ENCODE measurements at places on chromosomes 7 and 10.

GRCh38 chr10:14116021-14116420 is 214.7 kb downstream of the FRMD4A start:
- DNase-seq, result no peak

- DNase-seq, result no peak
These were observed 534.1 kb downstream of the SDK1 start for GRCh38 chr7:3835109-3835508.

DNA sequence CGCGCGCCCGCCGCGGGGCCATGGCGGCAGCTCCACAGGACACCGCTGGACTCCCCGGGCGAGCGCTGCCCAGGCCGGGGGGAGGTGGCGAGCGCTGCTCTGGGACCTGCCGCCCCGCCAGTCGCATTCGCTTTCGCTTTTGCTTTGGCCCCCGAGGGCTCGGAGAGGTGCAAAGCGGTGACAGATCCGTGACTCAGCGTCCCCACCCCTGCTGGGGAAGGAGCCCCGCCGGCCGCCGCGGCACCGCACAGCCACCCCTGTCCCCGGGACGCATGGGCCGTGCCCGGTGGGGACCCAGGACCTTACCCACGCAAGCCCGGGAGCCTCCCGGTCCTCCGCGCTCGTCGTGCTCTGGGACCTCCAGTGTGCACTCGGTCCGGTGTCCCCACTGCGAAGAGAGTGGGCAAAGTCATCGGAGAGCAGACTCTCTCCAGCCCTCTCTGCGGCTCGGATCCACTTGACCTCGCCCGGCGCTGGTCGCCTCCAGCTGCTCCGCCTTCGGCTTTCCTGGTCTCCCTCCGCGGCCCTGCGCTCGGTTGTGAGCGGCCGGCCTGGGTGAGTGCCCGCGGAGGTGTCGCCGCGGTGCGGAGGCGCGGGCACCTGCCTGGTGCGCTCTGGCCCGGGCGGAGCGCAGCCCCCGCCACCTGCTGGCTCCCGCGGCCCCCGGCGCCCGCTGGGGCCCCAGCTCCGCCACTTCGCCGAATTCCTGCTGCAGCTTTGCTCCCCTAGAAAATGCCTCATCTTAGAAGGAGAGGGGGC is at the start of gene IL15RA:
TSS of gene IL15RA (minus strand) at position 73 of the 759 bp plus-strand sequence. CDS start at position 22, 51 bp downstream.
- peak; percentile 28 for DNase-seq

- DNase-seq, result no peak
These were observed 71.3 kb downstream of the CHST15 start for GRCh38 chr10:124022066-124022465.

GRCh38 chr7:110621289-110621688 is 469.6 kb upstream of the LRRN3 start:
- DNase-seq, result no peak

DNA sequence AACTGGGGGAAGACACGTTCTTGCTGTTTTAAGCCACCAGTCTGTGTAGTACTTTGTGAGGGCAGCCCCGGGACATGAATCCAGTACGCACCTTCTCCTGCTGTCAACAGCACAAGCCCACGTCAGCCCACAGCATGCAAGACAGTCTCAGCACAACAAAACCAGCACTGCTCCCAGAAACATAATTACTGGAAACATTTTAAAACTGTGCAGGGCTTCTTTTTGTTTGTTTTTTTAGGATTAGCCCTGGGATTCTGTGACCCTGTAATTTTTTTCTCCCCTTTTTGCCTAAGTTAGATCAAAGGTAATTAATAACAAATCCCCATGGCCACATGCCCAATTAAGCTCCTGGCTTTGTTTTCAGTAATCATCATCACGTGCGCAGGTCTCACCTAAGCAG is 87.5 kb downstream of the VOPP1 start:
- no peak for DNase-seq

GRCh38 chr7:110975486-110975885 is 115.4 kb upstream of the LRRN3 start:
- DNase-seq, result no peak

- no peak for DNase-seq
These were observed 37.0 kb upstream of the LRRC17 start for GRCh38 chr7:102875700-102876295.

- DNase-seq, result no peak
These were observed 214.8 kb upstream of the TMEM229A start for GRCh38 chr7:124247691-124248090.

DNA sequence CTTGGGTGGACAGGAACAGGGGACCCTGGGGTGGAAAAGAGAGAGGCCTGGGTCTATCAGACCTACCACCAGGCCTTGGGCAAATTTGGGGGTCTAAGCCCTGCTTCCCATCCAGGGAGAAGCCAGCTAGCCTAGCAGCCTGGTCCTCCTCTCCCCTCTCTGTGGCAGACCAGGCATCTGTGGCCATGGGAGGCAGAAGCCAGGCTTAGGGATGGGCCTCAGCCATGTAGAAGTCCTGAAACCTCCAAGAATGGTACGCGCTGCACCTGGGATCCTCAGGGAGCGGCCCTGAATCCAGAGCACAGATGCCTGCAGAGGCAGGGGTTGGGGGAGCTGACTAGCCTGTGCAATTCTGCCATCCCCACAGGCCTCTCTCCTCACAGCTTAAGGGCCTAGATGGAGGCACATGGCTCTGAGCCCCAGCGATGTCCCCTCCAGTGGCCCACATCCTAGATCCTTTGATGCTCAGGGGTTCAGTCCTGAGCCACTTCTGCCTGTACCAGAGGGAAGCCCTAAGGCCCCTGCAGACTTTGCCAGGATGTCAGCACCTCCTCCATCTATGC is 21.2 kb downstream of the GRID1 start:
- no peak for DNase-seq

DNA sequence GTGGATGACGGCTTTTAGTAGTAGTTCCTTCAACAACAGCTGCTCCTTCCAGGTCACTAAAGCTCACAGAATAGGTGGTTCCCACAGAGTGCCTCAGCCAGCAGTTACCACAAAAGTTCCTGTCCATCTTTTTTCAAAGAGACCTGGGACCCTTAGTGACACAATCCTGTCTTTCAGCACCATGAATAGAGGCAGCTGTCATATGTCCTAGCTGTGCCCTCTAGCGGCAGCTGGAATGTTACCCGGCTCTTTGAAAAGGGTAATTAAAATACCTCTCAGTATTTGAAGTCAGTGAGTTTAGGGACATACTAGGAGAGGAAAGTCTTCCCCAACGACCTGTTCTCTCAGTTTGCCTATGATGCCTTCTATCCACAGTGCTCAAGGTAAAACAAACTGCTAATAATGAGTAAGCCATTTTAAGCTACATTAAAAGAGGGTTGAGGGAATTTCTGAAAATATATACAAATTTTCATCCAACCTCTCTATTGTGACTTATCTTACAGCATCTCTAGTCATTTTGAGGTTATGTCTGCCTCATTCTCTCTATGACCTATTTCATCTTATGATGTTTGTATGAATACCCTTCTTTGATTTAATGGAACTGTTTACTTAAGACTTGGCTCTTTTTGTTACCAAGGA is 290.8 kb downstream of the NXPH1 start:
- DNase-seq, result no peak

DNA sequence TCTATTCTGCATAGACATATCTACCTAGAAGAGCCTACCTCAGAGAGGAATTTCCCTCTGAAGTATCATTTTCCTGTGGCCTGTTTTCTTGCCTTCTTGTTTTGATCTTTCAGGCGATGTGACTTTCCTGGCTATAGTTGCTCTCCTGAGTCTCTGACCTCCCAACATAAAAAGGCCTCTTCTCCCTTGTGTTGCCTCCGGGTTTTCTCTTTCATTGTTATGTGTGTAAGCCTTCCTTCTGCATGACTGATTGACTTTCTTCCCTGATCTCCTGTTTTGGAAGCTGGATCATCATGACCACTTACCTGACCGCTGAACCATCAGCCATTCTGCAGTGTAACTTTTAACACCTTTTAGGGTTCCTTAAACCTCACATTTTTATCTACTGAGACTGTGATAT is 441.5 kb upstream of the ETV1 start:
- no peak for DNase-seq

GRCh38 chr7:1675036-1675671 is 5.1 kb downstream of the ELFN1 start:
- no peak for DNase-seq

DNA sequence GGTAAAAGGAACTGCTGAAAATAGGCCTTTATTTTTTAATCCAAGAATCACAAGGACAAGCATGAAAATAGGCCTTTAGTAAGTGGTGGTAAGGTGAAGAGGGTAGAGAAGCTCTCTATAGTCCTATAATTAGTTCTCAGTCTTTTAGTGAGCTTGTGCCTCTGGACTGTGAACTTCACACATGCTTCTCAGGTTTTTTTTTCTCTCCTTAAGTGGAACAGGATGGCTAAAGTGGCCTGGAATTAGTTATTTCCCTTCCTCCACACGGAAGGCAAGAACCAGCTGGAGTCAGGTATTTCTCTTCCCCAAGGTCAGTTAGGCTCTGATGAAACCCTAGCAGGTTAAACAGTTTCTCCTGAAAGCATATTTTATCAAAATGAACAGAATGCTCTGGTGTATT is 203.0 kb upstream of the MINDY3 start:
- no peak for DNase-seq

GRCh38 chr7:79806161-79806734 is 328.4 kb upstream of the GNAI1 start:
- no peak for DNase-seq

- no peak for DNase-seq
These were observed at the start of gene ASB15 for GRCh38 chr7:123601530-123601929. TSS of gene ASB15 (plus strand) at chr7:123601821. CDS start at chr7:123614503, 12,682 bp downstream.

DNA sequence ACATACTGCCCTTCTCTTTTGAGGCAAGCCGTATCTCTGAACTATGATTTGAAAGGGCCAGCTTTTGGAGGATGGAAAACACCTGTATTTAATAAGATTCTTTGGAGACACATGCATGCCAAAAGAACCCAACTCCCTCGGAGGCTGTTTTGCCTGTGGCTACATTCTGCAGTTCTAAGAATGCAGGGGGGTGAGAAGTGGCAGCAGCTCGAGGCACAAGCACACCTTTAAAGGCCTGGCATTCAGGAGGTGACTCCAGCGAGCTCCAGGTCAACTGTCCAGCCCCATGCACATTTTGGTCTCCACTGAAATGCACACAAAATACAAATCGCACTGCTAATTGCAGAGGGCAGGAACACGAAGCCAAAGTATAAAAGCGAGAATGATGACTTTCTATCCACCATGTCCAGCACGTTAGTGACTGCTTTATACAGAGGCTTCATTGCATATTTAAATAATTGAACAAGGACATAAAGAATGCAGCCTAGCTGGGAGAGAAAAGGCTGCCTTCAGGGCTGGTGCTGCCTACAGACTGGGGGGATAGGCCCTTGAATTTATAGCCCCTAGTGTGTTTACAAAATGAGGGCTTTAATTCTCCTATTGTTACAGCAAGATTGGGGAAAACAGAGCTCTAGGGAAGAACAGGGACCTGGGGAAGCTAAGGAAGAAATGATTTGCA is 359.3 kb downstream of the PLXNA4 start:
- no peak for DNase-seq

DNA sequence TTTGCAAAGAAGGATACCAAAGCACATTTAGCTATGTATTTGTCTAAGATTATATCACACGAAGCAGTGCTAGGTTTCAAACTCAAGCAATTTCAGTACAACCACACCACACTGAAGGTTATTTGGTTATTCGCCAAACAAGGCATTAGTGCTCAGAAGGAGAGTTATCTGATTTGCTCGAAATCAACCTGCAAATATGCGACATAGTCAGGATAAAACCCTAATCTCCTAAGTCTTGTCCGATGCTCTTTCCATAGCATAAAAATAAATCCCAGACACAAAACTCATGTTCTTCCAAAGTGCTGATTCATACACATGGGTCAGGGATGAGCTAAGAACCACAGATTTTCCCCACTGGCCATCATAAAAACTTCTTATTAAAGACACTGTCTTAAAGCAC is 1288.0 kb upstream of the SORCS1 start:
- DNase-seq, result no peak

DNA sequence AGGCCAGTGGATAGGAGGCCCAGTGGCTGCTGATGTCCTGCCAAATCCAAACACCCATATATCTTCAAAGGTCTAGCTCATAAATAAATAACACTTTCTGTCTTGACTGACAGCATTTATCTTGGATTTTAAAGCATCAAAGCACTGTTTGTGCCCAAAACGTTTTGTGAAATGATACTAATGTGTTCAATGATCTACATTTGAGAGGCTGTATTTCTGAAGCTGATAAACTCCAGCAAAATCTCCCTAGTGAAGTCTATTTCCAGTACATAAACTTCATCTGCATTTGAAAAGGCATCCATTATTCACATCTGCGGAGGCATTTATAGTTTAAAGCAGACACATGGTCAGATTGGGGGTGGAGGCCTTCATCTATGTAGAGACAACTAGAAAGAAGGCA is 276.3 kb downstream of the HPSE2 start:
- no peak for DNase-seq

DNA sequence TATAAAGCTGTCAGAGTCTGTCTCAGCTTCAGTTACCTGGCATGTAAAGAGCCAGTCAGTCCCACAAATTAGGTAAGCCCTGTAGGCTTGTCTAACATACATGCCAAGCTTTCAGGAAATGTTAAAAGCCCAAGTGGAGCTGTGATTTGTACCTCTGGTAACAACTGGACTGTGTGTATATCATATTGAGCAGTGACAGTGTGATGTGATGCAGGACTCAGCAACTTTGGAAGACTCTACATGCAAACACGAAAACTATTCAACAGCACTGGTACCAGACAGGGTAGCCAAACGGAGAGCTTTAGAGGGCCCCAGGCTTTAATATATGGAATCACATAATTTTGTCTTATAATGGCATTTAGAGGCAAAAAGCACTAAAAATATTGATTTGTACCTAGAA is 587.9 kb downstream of the PHTF2 start:
- no peak for DNase-seq

DNA sequence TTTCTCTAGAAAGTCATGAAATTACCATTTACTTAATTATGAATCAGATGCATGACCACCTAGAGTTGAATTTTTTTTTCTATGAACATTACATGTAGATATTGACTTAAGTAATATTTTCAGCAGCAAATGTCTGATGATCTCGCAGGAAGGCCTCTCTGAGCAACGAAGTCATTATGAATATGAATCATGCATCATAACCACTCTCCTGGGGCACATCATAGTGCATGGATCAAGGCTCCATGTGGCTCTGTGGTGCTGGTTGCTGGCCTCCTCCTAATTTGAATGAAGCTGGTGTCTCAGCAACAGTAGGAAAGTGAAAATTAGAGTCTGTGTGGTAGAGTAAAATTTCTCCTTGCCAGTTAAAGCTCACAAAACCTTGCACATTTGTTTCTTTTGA is 121.4 kb upstream of the INHBA start:
- DNase-seq, result no peak

DNA sequence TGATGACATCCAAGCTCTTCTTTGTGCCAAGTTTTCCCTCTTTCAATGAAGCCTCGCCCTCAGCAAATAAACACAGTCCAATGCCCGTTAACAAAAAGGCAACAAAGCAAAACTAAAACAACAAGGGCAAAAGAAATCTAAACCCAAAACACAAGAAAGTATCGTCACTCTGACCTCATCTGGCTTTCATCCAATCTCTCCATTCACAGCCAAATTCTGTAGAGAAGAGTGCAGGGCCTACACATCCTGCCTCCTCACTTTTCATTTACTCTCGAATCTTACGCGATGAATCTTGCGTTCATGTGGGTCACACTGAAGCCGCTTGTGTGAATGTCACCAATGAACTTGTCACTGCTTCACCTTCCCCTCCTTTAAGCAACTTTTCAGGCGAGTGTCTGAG is 15.9 kb upstream of the AKR1E2 start:
- no peak for DNase-seq

GRCh38 chr10:3757638-3758490 is 27.1 kb downstream of the KLF6 start:
- no peak for DNase-seq
